MCF 10A (cell line): ENCODE measurements at places on chromosomes 4 and X.

GRCh38 chr4:152304220-152304619 lies 231.7 kb downstream of the FBXW7 start:
- DNase-seq, result no peak

DNA sequence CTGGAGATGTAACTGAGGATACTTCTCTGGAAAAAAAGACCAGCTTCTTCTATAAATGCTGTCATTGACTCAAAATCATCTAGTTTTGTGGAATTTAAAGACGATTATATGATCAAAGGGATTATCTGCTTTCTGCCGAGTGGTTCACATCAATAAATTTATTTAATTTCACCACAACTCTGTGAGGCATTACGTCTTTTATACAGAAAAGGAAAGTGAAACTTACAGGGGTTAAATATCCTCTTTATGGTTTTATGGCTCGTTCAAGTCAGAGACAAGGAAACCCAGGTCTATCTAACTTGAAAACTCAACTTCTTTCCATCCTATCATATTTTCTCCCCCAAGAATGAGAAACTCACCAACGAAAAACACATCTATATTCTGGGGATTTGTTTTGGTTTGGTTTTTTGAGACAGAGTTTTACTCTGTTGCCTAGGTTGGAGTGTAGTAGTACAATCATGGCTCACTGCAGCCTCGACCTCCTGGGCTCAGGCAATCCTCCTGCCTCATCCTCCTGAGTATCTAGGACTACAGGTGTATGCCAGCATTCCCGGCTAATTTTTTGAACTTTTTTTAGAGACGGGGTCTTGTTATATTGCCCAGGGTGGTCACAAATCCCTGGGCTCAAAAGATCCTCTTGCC lies 377.9 kb upstream of the EMCN start:
- no peak for DNase-seq

GRCh38 chrX:154010330-154011087 lies 9.2 kb downstream of the IRAK1 start:
- peak; percentile 98 for DNase-seq

GRCh38 chrX:19743386-19743785 lies 144.0 kb downstream of the SH3KBP1 start:
- DNase-seq, result no peak

- DNase-seq, result no peak
Measured at GRCh38 chr4:107468812-107469211, 251.2 kb downstream of the PAPSS1 start.

DNA sequence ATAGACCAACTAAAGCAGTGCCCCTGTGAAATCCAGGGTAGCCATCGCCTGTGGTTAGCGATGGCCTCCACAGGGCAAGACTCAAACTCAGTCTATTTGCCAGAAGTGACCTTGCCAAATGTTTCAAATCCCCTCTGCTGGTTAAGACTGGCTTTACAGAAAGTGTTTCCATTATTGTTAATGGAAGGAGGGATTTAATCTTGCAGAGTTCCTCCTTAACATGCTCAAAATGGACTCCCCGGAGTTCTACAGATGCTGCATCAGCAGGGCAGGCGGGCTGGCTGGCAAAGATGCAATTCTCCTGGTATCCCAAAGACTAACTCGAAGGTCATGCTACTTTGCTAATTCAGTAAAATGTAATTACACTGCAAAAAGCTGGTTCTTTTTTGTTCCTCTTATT lies 313.0 kb upstream of the SLC7A11 start:
- no peak for DNase-seq

DNA sequence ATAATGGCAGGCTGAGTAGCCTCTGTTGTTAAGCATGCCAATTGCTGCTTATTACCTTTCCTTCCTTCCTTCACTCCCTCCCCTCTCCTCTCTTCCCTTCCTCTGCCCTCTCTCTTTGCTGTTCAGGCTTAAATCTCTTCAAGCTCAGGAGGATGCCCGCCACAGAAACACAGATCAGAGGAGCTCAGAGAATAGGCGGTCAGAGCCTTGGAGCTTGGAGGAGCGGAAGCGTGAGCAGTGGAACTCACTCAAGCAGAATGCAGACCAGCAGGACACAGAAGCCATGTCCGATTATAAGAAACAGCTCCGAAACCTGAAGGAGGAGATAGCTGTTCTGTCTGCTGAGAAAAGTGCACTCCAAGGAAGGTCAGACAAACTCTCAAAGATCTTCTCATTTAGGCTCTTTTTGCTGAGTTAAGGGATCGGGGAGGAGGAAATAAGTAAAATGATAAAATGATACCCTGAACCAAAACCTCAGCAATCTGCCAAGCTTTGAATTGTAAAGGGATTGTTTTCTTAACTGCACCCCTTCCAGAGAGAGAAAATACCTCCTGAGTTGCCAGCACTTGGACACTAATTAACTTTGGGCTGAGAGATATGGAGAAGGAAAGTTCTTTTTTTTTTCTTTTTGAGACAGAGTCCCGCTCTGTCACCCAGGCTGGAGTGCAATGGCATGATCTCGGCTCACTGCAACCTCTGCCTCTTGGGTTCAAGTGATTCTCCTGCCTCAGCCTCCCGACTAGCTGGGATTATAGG lies 20.9 kb downstream of the SPATA18 start:
- no peak for DNase-seq

DNA sequence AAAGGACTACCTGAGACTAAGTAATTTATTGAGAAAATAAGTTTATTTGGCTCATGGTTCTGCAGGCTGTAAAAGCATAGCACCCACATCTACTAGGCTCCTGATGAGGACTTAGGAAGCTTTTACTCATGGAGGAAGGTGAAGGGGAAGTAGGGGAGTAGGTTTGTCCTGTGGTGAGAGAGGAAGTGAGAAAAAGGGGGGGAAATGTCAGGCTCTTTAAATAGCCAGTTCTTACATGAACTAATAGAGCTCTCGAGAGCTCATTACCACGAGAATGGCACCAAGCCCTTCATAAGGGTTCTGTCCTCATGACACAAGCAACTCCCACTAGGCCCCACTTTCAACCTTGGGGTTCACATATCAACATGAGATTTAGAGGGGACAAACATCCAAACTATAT lies 125.5 kb upstream of the NRK start:
- no peak for DNase-seq

- no peak for DNase-seq
Measured at GRCh38 chr4:3296651-3297050, 3.8 kb downstream of the RGS12 start.

DNA sequence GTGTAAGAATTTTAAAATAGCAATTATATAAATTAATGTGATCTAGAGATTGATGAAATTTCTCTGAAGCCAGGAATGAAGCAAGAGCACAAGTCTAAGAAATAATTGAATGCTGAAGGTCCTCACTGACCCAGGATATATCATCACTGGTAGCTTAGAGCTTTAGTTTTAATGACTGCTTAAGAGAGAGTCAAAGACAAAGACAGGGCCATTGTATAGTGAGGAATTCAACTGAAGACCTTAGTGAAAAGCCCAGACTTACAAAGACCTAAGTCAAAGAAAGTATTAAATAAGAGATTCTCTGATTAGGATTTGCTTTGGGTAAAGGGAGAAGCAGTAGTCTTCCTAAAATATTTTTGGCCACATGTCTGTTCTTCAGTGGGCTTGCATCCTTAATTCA lies 26.0 kb upstream of the IL15 start:
- DNase-seq, result no peak

- peak; percentile 76 for DNase-seq
Measured at GRCh38 chr4:169619518-169619957, 840 bp upstream of the CLCN3 start.

DNA sequence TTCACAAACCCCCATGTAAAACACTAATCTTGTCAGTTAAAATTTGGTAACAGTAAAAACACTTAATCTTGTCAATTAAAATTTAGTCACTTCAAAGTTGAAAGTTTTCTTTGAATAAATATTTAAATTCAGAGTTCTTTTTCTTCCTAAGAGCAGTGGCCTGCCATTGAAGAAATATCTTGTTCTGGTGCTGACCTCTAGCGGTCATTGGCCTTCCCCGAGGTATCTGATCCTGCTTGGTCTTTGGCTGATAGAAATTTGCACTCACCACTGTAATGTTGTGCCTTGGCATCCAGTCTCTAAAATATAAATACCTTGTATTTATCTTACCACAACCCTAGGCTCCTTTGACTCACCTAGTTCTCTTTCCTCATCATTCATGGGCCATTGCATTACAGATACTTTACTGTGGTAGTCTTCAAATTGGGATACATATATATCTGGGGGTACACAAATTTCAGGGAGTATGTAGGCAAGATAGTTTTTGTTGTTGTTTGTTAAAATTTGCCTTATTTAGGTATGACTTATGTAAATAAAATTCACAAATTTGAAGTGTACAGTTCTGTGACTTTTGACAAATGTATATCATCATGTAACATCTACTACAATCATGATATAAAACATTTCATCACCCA lies 6.7 kb upstream of the ART3 start:
- DNase-seq, result peak; percentile 83

- DNase-seq, result no peak
Measured at GRCh38 chr4:4349867-4350266, 37.0 kb upstream of the NSG1 start.
